NAMALWA (cell line): ENCODE measurements at places on chromosomes 3 and 15.

- no peak for DNase-seq
Observed at GRCh38 chr3:37627951-37628620, 233.6 kb upstream of the CTDSPL start.

DNA sequence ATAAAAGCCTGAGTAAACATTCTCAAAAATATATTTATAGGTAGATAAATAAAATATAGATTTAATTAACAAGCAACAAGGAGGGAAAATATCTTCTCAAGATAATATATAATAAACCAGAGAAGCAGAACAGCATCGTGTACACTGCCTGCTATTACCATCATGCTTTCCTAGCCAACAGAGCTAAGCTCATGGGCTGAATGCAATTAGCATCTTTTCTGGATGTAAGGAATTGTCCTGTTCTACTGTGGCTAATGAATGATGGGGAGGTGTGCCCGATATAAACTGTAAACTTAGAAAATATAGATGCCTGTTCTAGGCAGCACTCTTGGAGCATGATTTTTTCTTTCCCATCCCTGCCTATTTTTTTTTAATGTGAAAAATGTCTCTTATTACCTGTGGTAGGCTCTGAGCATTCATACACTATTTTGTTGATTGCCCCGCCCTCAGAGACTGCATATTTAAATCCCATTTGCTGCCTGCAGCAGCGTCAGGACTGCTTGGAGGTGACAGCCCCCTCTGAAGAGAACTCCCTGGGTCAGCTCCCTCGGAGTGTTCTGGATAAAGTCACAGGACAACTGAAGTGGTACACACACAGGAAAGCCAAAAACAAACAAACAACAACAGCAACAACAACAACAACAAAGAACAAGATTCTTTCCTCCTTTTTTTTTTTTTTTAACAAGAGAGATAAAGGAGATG, 312.3 kb downstream of the SATB1 start:
- no peak for DNase-seq

- no peak for DNase-seq
Observed at GRCh38 chr15:92449476-92449875, 55.8 kb downstream of the ST8SIA2 start.

DNA sequence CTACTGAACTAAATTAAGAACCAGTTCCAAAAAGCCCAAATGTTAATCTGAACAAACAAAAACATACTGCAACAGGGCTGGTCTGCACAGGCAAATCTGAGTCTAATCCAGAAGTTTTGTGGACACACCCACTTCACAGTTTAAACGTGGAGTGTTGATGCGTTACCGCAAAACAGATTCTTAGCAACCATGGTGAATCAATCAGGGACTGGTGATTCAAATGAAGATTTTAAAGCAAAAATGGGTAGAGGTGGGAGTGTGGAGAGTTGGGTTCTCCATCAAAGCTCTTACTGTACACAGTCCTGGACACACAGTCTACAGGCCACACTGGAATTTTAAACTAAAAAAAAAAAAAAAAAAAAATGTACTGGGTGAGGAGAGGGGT, 5.2 kb downstream of the ANXA2 start:
- peak; percentile 20 for DNase-seq

DNA sequence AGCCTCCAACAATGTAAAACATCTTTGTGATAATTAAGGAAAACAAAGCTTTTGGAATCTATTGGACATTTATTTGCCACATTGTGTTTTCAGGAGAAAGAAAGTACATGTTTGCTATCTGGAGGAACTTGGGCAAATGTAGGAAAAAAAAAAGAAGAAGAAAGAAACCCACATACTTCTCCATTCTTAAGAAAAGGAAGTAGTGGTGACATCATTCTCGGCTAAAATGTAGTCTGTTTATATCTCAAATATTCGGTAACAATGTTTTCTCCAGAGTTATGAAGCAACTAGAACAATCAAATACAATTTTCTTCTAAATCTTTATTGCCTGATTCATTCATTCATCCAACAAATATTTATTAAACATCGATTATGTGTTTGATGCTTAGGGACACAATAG, 2.3 kb upstream of the TGFBR2 start:
- peak; percentile 58 for DNase-seq

GRCh38 chr3:103218793-103219192, 784.0 kb downstream of the ZPLD1 start:
- no peak for DNase-seq

GRCh38 chr3:58646503-58646902, 20.1 kb downstream of the FAM3D start:
- no peak for DNase-seq

GRCh38 chr15:72920551-72920950, 131.7 kb upstream of the NEO1 start:
- DNase-seq: no peak

DNA sequence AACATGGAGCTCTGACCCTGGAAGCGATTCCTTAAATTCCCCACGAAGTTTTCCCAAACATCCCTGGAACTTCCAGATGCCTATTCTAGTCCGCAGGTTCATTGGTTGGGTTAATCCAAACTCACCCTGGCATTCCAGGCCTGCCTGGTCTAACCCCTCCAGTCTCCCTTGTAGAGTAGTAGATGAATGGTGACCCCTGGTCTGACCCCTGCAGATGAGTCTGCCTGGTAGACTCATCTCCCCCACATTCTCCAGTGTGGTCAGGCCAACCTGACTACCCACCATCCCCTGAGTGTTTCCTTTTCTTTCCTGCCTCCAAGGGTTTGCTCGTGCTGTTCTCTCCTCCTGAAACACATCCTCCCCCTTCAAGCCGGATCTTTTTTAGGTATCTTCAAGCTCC, 10.8 kb upstream of the HRH1 start:
- DNase-seq: no peak

- peak; percentile 68 for DNase-seq
Observed at GRCh38 chr3:153026026-153026425, 136.0 kb upstream of the RAP2B start.

DNA sequence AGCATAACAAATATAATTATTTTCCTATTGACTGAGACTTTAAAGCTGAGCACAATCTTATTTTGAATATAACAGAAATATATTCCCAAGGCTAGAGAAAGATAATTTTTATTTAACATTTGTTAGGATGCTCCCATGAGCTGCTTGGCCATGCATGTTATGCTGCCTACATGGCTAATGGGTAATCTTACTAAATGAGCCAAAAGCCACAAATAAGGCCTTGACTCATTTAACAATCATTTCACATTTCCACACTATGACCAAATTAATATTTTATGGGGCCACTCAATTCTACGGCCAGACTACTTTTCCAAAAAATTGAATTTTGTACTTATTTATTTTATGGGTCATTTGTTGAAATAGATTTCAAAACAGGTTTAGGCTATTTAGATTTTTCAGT, 141.7 kb downstream of the MEIS2 start:
- no peak for DNase-seq

- DNase-seq: no peak
Observed at GRCh38 chr3:12443781-12444522, 40.3 kb upstream of the TSEN2 start.
